ENCODE measurements at places on chromosomes 6 and 20.

GRCh38 chr6:155867682-155868081, 412.0 kb upstream of the NOX3 start:
- DNase-seq, result no peak

GRCh38 chr20:58362206-58362516, 26.9 kb upstream of the VAPB start:
- DNase-seq, result no peak

DNA sequence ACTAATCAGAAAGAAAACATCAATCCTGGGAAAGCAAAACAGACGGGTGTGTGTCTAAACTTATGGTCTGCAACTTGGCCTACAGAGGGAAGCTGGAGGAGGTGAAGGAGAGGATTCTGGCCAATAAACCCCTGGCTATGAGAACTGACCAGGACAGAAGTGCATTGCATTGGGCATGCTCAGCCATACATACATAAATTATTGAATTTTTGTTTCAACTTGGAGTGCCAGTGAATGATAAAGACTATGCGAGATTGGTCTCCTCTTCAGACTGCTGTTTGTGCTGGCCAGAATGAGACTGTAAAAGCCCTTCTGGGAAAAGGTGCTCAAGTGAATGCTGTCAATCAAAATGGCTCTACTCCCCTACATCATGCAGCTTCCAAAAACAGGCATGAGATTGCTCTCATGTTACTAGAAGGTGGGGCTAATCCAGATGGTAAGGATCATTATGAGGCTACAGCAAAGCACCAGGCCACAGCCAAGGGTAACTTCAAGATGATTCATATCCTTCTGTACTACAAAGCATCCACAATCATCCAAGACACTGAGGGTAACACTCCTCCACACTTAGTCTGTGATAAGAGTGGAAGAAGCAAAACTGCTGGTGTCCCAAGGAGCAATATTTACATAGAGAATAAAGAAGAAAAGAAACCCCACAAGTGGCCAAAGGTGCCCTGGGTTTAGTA, 17.4 kb downstream of the ADNP start:
- no peak for DNase-seq

- no peak for DNase-seq
These were observed 68.7 kb upstream of the PRDM1 start for GRCh38 chr6:106017454-106017853.

DNA sequence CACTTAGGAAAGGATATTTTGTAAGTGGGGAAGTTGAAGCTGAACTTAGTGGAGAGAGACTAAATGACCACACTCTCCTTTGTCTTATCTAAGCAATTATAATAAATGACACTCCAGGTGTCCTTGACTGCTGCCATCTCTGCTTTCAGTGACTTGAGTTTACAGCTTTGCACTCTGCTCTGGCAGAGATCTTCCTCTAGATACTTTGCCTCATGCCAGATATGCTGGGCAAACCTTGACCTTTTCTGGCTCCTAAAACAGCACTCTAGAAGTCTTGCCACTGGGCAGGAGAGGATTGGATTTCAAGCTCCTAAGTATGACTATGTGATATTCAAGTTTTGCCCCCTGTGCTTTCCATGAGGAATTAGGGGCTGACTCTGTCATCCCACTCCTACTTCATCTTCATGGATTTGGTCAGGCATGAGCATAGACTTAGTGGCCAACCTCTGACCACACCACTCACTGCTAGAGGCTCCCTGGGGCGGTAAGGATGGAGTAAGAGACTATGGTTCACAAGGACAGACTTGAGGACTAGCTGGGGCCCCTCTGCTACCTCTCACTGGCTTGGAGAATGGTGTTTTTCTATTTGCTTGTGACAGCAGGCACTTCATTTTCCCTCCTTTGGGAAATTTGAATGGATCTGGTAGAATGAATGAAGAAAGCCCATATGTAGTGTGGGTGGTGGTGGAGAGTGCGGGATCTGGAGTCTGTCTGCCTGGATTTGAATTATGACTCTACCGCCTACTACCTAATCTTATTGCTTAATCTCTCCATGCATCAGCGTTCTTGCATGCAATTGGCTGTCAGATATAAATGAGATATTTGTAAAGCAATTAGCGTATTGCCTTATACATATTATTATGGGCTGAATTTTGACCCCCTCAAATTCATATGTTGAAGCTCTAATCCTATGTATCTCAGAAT, 191.4 kb downstream of the REV3L start:
- no peak for DNase-seq

GRCh38 chr20:7516621-7517111, 423.6 kb downstream of the HAO1 start:
- DNase-seq, result peak; percentile 45

GRCh38 chr20:41340327-41341055, at the start of gene LPIN3:
LPIN3 (plus strand) TSS chr20:41340821; CDS start chr20:41345804, 4,983 bp downstream.
- no peak for DNase-seq

DNA sequence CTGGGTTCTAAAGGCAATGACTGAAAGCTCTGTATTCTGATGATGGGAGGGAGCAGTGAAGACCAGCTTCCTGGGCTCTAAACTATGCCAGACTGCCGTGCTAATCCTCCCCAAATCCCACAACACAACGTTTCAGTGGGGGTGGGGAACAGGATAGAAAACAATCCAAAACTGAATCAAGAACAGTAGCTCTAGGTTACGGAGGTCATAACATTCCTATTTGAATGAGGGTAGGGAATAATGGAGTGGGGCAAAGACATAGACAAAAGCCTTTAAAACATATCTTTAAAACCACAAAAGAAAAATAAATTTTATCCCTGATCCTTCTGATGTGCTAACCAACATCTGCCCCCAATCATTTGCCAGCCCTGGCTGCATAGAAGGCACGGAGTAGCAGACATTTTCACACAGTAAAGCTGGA, 7.8 kb downstream of the USP49 start:
- no peak for DNase-seq

DNA sequence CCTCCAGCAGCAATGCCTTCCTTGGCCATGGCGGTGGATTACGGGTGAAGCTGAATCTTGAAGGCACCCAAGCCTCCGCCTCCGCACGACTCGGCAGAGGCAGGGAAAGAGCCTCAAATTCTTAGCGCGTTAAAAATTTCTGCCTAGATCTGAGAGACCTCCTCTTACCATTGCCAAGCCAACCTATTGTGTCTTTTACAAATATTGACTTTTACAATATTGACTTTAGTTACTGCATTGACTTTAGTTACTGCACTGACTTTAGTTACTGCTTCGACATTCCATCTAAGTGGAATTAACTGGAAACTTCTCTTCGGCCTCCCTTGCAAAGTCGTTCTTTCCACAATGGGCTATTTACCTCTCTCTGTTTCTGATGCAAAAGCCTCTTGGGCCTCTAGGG, 13.8 kb upstream of the AKAP12 start:
- DNase-seq, result no peak

- DNase-seq, result no peak
These were observed 2.2 kb upstream of the FAM209A start for GRCh38 chr20:56522311-56522710.

- no peak for DNase-seq
These were observed 1.8 kb downstream of the NKX2-2 start for GRCh38 chr20:21511850-21512633.

DNA sequence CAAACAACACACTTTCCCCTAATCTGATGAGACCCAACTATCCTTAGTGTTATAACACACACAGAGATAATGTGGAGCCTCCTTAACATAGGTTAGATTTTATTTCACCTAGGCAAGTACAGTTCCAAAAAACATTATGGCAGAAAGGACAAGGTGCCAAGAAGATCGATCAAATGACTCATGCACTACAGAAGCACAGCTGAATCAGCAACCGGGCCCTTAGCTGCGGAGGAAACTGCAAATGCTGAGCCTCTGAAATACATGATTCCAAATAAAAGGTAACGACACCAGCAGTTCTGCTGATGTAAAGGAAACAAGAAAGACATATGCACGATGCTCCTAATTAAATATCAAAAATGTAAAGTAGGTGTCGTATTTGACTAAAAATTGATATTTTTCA, 19.9 kb upstream of the MUC21 start:
- no peak for DNase-seq

DNA sequence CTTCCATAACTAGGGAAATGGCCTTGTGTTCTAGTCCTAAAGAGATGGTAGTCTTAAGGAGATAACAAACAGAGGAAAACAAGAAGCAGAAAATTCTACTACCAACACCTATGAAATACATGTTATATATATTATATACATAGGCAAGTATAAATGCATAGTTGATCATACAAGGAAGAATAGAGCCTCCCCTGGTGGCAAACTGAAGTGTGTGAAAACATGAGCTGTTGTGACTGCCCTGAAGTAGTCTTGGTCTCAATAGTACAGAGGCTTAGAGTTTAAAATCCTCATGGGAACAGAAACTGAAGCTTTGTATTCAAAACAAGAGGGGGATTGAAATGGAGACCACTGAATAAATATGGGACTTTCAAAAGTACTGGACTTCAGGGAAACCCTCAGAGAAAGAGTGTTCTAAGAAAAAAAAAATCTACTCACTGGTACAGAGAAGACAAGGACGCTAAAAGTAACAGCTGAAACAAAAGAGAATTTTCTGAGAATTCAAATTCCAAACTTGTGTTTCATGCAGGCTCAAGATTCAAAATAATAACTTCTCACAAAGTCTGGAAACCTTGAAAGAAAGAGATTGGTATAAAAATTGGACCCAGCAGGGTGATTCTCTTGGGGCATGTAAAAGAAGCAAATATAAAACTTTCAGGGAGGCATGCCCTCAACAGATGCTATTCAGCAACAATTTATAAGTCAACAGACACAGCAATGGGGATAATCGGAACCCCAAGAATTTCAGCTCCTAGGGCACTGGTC, 59.7 kb upstream of the SAMD3 start:
- DNase-seq, result no peak
